ENCODE measurements at places on chromosomes 12 and 14.
A peak's percentile ranks its signal among the peaks of the same experiment; 100 is the strongest.

DNA sequence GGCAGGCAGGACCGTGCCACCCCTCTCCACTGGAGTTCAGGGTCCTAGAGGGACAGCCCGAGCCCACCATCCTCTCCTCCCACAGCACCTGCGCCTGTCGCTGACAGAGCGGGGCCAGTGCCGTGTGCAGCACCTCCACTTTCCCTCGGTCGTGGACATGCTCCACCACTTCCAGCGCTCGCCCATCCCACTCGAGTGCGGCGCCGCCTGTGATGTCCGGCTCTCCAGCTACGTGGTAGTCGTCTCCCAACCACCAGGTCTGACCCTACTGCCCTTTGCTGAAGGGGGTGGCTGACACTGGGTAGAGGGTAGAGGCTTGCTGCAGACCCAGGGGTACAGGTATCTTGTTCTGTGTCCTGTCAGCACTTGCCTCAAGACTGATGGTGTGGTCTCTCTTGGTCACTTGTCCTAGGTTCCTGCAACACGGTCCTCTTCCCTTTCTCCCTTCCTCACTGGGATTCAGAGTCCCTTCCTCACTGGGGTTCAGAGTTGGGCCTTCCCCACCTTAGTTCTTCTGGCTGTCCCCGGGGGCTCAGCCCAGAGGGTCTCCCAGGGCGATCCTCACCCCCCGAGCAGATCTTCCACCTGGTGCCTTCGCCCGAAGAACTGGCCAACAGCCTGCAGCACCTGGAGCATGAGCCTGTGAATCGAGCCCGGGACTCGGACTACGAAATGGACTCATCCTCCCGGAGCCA lies 42.0 kb downstream of the SH2B3 start:
- no peak for DNase-seq

DNA sequence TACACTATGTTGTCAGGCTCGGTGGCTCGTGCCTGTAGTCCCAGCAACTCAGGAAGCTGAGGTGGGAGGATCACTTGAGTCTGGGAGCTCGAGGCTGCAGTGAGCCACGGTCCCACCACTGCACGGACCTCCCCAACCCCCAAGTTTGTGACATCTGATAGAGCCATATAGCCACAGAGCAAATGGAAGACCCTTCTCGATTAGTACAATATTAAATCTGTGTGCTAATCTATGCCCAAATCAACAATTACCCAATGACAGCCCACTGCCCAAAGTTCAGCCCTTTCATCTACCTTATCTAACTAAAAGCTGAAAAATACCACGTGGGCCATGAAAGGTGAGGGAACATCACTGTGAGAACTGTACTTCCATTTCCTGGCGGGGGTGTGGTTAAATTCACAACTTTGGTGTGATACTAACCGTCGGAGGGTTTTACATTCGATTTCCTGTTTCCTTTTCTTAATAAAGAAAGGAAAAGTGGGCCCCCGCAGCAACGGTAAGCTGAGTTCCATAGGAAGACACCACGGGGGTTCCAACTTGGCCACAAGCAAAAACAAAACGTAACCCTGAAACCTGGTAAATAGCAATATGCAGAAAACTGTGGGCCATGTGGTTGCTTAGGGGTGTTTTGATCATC lies 31.2 kb upstream of the FOS start:
- peak; percentile 25 for DNase-seq

DNA sequence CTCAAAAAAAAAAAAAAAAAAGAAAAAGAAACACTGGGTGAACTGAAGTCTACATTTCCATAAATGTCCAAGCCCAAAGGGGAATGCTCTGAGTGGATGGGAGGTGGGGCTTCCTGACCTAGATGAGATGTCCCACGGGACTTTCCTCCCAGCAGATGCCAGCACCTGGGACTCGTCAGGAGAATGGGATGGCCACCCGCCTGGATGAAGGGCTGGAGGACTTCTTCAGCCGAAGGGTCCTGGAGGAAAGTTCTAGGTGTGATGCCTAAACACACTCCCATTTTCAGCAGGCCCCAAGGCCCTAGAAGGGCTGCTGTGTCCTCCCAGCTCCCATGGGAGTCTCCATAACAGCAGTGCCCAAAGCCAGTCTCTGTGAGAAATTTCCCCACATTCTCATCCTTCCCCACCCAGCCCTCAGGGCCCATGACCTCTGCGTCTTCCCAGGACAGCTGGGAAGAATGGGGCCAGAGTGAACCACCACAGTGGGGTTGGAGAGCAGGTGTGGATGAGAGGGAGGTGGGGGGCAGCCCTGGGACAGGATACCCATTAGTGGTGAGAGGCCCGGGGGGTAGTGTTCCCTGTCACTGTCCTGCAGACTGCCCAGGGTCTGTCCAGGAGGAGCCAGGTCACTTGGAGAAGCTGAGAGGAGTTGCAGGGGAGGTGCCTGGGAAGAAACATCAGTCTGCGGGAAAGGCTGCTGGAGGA lies 7.1 kb upstream of the CPNE6 start:
- DNase-seq: no peak

GRCh38 chr14:72844524-72844923 lies 49.4 kb downstream of the DPF3 start:
- DNase-seq: no peak

GRCh38 chr12:58847901-58848600 lies 72.3 kb downstream of the LRIG3 start:
- no peak for DNase-seq

DNA sequence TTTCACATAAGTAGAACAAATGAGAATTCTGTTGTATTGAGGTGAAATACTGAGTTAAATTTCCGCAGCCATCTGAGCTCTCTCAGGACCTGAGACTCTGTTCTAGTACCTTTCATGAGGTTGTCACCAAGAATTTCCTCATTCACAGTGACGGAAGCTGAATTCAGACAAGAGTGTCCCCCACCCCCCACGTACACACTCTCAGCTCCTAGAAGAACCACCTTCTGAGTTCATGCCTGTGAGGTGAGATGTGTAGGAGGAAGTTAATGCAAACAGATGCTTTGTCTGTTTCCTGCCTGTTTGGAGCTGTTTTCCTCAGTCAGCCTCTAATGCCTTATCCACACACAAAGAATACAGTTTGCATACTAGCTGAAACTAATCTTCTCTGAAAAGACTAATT lies 18.2 kb downstream of the BICDL1 start:
- peak; percentile 62 for DNase-seq

DNA sequence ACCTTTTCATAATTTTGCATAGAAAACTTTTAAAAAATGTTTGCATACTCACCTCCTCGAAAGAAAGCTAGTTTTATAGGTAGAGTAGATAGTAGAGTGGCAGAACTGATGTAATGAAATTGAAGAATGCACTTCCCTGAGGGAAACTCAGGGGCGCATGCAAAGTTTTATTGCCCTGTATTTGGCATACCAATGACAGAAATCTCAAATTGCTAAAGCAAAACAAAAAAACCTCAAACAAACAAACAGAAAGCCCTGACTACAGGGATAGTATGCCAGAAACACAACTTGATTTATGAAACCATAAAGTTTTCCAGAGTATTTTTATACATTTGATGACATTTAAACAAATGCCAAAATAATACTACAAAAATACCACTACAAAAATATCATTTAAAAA lies 1.8 kb downstream of the RASSF9 start:
- DNase-seq: no peak

- DNase-seq: no peak
Measured at GRCh38 chr12:48084841-48085460, 20.9 kb downstream of the SENP1 start.

GRCh38 chr14:78455896-78456435 lies 285.8 kb downstream of the NRXN3 start:
- no peak for DNase-seq

DNA sequence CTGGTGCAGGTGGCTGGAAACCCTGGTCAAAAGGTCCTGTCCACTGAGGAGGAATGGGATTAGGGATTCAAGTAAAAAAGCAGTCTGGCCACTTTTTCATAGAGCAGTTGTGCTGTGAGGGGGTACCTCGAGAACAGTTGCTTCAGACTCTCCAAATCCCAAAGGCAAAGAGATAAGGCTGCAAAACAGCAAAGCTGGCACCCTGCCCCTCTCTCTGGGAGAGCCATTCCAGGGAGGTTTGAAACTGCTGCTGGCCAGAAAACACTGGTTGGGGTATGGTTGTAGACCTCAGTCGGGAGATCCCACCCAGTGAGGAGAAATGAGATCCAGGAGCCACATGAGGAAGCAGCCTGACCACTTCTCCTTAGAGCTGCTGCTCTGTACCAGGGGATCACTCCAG lies 137.3 kb downstream of the CEP83 start:
- DNase-seq: no peak

- DNase-seq: no peak
Measured at GRCh38 chr14:75499084-75499875, 23.0 kb upstream of the BATF start.

GRCh38 chr14:102778338-102779083 lies 1.3 kb downstream of the TRAF3 start:
- no peak for DNase-seq

DNA sequence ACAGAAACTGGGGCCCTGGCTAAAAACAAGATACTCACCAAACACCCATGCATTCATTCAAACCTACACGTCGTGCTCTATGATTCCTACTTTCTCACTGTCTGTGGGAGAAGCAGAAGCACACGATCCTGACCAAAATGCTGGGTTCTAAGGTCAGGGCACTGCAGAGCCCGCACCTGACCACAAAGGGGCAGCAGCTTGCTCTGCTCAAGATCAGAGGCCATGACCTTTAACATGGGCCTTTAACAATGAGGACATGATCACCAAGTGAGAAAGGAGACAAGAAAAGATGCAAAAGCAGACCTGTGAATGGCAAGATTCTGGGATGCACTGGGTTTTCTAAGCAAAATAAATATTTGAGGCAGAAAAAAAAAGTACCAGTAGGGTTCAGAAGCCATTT lies 40.1 kb upstream of the VPS33A start:
- no peak for DNase-seq

DNA sequence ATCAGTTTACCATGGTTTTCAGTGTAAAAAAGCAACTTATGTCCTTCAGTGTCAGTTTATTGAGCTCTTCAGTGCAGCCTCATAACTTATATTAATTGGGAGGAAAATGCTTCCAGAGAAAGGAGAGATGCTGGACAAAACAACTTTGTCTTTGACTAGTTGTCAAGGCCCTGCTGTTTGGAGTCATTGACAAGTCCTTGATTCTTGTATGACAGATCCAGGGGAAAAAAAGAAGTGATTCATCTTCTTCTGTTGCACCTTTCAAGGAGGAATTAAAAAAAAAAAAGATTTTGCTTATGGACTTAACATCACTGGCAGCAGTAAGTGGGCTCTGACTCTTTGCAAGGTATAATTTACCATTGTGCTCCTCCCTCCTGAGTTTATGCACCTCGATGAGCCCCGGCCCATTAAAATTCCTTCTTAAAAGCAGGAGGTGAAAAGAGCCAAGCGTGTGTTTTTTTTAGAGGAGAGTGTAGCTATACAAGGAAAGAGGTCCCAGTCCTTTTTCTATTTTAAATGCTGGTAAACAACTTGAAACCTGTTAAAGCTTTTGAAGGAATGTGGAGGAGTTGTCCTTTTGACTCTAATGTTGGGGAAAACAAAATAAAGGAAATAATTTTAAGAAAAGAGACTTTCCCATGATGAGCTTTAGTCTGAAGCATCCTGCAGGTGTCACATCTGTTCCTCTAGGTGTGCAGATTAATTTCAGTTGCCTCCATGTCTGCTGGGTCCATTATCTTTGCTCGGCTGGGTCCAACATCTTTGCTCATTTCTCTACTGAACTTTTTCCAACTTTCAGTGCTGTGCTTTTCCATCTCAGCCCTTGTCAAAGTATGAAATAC lies 431.6 kb downstream of the RAD51B start:
- DNase-seq: no peak

DNA sequence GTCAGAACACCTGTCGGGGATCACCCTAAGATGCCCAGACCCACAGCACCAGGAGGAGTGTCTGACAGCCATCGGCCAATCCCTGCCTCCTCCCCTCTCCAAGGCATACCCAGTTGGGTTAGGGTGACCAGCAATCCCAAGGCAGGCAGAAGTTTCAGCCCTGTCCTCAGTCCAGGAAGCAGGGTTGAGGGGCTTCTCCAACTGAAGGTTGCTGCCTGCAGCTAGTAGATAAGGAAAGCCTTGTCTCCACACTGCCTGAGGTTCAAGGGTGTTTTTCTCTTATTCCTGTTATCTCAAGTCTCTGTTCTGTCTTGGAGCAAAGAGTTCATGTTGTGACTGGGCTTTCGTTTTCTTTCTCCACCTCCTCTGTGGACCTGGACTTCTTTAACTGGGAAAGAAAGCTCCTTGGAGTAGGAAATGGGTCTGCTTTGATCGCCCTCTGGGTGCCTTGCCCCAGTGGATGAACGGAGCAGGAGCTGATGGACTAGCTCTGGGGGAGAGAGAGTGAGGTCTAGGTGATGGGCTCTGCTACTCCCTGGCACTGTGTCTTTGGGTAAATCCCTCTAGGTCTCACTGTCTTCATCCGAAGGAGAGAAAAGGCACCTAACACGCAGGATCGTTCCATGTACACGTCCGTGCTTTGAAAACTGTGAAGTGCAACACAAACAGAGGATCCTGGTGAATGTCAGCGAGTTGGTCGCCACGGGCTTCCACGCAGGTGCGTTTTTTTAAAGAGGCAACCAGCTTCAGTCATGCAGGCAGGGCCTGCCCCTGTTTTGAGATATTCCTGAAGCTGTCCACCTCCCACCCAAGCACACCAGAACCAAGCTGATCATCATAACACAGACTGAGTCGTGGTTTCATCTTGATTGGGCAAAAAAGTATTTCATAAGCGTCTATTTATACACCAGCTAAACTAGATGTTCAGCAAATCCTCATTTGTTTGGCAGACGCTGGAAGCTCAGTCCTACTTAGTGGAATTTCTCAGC lies 52.5 kb upstream of the FOXN3 start:
- no peak for DNase-seq

GRCh38 chr12:66596199-66596598 lies 82.7 kb downstream of the GRIP1 start:
- DNase-seq: no peak

DNA sequence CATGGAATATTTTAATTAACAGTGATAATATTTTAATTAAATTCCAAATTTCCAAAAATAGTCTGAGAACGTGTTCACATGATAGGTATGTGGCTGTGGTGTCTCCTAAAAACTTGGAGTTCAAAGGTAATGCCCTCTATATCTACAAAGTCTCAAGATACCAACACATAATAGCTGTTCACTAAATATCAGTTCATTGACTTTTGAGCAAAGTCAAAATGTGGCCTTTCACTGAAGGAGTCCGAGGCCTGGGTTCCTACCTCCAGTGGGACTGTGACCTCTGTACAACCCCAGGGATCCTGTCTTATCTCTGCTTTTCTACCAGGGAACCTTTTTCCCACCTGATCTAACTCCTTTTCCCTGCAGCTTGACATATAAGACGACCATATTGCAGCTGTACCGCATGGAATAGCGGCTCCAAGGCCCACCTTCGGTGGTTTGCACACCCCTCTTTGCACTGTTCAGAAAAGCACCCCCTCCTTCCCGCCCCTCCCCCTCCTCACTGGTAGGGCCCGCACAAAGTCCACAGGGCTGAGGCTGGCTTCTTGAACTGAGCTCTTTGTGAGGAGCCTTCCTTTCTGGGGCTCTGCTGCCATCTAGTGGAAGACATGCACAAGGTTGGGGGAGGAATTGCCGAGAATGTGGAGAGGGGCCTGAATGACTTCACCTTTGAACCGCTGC lies 3.1 kb downstream of the CCND2 start:
- DNase-seq: peak; percentile 76
